ENCODE measurements at places on chromosomes 6 and 20.
A peak's percentile ranks its signal among the peaks of the same experiment; 100 is the strongest.

- DNase-seq: no peak
These were observed 153.3 kb upstream of the SNX9 start for GRCh38 chr6:157669747-157670216.

GRCh38 chr6:34914358-34914757 lies 25.3 kb downstream of the ANKS1A start:
- no peak for DNase-seq

DNA sequence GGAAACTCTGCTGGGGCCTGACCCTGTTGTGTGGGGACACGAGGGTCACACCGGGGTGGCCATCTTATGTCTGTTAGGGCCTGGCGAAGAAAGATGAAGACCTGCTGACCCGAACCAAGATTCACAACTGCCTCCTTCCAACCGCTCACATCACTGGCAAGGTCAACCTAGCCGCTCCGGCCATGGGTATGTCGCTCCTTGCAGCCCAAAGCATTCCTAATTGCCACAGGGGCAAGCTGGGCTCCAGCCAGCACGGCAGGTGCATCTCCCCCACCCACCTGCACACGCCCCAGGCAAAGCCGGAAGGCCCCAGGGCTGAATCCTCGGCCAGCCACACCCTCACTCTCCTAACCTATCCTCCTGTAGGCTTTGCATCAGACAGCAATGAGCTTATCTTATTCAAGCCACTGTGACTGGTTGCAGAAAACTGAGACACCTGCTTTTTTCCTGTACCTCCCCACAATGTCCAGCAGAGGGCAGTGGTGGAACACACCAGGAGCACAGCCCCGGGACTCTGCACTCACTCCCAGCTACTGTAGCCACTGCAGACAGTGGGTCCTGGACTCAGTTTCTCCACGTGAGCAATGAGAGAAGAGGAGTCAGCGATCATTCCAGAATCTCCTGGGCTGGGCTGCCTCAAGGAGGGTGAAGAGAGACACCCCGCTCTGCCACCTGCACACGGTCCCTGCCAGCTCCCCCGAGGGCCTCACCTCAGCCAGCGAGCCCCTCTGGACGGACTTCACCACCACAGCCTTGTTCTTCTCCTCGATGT lies 170.2 kb downstream of the PREX1 start:
- peak; percentile 60 for DNase-seq

- no peak for DNase-seq
These were observed 11.0 kb downstream of the MMP24 start for GRCh38 chr20:35237486-35237885.

- no peak for DNase-seq
These were observed 122.6 kb downstream of the FUT9 start for GRCh38 chr6:96138406-96138805.

DNA sequence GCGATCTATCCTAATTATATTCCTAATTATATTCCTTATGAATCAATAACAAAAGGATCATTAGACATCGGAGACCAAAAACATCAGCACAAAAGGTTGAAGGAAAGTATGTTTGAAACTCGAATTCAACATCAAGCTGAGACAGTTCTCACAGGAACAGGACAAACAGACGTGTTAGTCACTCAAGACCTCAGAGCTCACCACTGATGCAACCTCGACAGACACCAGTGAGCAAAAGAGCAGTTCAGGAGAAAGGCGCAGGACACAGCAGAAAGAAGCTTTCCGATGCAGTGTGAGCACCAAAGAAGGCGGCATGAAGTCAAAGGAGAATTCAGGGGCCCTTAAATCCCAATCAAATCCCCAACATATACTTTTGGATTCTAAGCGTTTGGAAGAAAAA lies 6.3 kb upstream of the RAMACL start:
- no peak for DNase-seq

DNA sequence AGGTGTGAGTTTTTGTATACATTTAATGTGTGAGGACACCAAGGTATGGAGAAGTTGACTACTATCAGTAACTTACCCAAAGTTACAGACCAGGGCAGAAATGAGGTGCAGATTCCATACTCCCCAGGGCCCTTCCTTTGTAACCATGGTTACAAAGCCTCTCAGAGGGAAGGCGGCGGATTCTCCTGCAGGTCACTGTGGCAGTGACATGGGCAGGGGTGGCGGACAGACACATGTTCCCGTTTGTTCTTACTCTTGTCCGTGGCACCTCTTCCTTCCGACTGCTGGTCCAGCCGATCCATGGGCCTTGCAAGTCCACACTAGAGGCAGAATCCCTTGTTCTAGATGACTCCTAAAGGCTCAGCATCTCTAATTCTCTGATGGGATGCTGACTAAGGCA lies 43.0 kb downstream of the PDYN start:
- no peak for DNase-seq

DNA sequence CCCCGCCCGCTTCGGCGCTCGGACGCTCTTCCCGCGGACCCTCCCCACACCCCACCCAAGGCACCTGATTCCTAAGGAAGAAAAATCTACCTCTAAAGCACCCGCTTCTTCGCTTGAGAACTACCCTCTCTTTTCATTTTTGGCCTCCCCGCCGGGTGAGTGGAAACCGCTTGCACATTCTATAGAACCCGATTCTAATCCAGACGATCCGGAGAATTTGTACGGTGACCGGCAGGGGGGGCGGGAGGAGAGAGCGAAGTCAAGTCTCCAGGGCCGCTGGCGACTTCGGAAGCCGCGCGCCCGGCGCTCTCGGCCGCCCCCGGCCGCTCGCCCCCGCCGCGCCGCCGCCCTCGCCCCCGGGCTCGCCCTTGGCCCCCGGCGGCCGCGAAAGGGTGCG lies at the start of gene RBM24:
Gene RBM24, plus strand, starts transcription at position 262 of the 397 bp plus-strand sequence. CDS start 221 bp downstream, outside the sequence.
- peak; percentile 43 for DNase-seq

- DNase-seq: no peak
These were observed 22.0 kb downstream of the PTPN1 start for GRCh38 chr20:50532221-50532620.

All from COR-L47 (cell line).